ENCODE measurements at places on chromosomes 16 and 17. TPM values are rescaled to one million over a fixed set of nuclear protein-coding genes. Genes with fewer than 3 reads are reported as not detected.

DNA sequence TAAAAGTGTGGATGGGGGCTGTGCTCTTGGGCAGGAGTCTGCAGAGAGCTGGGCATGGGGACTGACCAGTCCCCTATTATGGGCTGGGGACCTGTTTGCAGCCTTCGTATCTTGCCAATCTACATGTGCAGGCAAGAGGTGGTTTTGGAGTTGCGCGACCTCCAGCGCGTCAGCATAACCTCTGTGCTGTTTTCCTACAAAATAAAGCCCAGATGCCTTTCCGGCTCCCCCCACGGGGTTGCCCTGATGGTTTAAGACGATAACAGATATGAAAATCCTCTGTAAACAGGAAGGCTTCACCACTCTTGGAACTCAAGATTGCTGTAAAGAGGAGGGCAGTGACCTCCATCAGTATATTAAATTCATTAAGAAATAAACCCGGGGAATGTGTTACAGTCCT, 16.5 kb upstream of the SPPL2C start:
- DNase-seq = no peak

GRCh38 chr16:27599606-27600005, 49.7 kb downstream of the KATNIP start:
- DNase-seq = no peak

DNA sequence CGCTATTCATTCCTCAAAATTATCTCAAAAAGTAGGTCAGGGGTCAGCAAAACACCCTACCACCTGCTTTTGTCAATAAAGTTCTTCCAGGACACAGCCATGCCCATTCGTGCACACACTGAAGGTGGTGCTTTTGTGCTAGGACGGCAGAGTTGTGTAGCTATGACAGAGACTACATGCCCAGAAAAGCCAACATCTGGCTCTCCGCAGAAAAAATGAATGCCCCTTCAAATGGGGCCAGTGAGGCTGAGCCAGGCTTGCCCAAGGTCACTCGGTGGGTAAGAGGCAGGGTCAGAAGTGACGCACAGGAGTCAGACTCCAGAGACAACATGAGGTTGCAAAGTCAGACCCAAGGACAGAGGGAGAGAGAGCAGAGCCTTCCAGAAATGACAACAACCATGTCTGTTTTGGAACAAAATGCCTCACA, 200.1 kb downstream of the XYLT1 start:
- DNase-seq = no peak

GRCh38 chr16:80994451-80994850, 12.2 kb downstream of the CMC2 start:
- no peak for DNase-seq

DNA sequence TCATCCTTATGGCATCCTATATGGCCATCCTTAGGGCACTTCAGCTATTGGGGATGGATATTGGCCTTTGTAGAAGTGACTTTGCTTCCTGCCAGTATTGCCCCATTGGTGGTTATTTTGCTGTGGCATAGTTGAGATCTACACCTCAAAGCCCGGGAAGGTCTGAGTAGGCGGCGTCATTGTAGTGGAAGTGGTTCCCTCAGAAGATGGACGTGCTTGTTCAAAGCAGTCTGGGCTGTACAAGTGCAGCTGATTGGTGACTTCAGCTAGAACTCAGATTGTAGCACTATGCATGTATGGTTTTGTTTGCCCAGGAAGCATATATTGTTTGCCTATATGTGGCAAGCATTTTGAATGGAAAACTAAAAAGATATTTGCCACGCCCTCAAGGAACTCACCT, 83.2 kb downstream of the TMC6 start:
- DNase-seq = no peak

- no peak for DNase-seq
Observed at GRCh38 chr16:72952811-72953271, 95.1 kb downstream of the ZFHX3 start.

GRCh38 chr17:16048811-16049449, 49.3 kb downstream of the TTC19 start:
- no peak for DNase-seq

DNA sequence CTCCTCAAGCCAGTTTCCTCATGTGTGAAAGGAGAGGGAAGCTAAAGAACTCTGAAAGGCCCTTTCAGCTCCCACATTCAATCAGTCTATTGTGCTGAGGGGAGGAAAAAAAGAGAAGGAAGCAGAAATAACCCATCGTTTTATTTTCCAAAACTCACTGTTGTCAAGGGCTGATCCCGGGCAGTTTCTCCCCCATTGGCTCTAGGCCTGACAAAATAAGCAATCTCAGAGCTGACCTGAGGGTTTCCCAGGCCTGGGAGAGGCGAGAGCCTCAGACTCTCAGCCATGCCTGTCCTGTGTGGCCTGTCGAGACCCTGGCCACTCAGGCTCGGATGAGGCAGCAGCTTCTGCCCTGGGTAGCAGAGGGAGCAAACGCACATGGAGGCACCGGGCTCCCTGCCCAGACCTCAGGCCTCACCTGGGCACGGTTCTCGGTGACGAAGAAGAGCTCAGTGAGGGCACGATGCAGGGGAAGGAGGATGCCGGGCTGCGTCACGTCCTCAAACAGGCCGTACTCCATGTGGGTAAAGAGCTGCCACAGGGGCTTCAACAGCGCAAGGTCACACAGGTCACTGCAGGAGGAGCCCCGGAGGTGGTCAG, 45.0 kb upstream of the ATP2A3 start:
- DNase-seq = no peak

GRCh38 chr16:24520983-24521382, 18.4 kb upstream of the RBBP6 start:
- DNase-seq = no peak

- no peak for DNase-seq
Observed at GRCh38 chr17:2855063-2855600, 58.9 kb downstream of the RAP1GAP2 start.

DNA sequence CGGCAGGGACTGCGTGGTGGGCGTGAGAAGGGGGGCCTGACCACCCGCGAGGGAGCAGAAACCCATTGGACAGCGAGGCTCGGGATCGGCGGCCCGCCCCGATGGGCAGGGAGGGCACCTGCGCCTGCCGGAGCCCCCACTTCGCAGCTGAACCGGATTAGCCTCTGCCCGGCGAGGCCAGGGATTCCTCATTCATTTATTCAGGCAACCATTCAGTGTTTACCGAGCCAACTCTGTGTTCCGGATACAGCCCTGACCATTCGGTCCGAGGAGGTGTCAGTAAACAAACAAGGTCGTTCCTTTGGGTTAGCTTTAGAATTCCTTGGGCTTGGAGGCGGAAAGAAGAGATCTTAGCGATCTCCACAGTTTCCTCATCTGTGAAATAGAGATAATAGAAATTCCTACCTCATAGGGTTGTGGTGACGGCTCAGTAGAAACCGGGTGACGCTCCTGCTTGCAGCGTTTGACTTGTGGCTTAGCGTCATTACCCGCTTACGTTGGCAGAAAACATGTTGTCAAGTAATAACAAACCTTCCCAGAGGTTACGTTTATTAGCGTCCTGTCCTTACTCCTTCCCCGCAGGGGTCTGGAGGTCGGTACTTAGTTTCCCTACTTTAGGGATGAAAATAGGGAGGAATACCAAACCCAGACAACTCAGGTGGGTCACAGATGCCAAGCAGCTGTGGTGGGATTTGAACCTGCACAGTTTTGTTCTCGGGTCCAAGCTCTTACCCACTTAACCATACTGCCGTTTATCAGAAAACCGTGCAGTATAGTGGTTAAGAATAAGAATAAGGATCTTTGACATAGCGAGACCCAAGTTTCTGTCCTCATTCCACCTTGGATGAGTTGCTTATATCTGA, 893 bp downstream of the POLR3E start:
- peak; percentile 51 for DNase-seq

DNA sequence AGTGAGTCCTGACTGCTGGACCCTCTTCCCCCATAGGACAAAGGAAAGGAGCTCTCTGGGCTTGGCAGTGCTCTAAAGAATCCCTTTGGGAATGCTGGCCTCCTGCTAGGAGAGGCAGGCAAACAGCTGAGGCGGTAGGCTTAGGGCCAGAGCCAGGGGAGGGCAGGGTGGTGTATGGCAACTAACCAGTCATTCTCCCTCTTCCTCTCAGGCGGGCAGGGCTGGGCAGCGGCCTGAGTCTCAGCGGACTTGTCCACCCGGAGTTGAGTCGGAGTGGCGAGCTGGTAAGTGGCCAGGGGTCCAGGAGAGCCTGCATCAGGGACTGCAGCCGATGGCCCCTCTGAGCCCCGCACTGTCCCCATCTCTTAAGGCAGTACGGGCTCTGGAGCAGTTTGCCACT, 4.4 kb downstream of the ACADVL start:
- no peak for DNase-seq

GRCh38 chr17:46978489-46979146, 435 bp downstream of the RPRML start:
- DNase-seq = no peak

DNA sequence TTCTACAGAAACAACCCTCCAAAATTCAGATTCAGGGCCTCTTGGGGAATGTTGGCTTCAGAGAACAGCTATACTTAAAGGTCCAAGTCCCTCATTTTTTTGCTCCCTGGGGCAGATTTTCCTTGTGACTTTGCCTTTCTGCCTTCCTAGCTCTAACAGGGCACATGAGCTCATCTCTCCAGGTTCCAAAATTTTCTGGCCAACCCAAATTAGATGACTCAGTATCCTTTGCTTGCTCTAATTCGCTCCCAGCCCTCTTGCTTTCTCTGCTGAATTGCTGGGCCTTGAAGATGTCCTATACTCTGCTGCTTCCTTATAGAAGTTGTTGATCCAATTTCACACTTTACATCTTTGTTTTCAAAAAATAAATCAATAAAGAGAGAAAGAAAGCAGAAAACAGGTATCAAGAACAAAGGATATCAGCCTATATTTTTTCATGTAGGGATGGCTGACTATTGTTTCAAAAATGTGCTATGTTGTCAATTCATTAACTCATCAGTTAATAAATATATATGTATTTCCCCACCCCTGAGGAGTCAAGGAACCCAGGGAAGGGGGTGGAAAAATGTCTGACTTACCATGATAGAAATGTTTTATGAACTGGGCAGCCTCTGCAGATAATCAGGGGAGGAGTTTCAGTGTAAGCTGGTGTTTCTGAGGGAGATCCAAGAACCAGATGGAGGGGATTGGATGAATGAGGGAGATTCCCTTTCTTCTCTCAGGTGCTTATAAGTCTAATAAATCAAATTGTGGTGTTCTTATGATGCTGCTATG, 1.0 kb upstream of the KRTAP4-2 start:
- no peak for DNase-seq

GRCh38 chr17:58249270-58250133, 11.1 kb downstream of the LPO start:
- DNase-seq = peak; percentile 50

GRCh38 chr17:56074361-56074890, 78.8 kb upstream of the ANKFN1 start:
- no peak for DNase-seq

- no peak for DNase-seq
Observed at GRCh38 chr17:12982224-12982623, 35.6 kb downstream of the ELAC2 start.

DNA sequence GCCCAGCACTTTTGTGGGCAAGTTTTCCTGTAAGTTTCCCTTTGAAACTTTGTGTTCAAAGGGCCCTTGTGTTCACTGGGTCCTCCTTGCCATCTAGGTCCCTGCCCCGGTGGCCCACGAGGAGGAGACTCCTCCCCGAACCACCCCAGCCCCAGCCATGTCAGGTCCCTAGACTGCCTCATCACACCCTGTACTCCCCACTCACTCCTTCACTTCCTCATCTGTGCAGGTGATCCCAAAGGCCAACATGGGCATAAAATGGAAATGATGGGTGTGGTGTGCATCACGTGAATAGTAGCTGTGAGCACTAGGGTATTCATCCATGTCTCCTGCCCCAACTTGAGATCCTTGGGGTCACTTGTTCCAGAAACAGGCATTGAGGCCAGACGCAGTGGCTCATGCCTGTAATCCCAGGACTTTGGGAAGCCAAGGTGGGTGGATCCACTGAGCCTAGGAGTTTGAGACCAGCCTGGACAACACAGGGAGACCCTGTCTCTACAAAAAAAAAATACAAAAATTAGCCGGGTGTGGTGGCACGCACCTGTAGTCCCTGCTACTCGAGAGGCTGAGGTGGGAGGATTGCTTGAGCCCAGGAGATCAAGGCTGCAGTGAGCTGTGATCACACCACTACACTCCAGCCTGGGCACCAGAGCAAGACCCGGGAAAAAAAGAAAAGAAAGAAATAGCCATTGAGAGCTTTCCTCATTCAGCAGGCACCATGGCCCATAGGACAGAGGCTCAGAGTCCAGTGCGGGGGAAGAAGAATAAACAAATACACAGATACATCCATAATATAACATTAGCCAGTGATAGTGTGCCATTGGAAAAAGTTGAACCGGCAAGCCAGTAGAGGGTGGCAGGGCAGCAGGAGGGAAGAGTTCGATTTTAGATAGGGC, 74.5 kb downstream of the KATNIP start:
- DNase-seq = no peak

- DNase-seq = no peak
Observed at GRCh38 chr17:66025551-66025950, 166.4 kb downstream of the CEP112 start.

DNA sequence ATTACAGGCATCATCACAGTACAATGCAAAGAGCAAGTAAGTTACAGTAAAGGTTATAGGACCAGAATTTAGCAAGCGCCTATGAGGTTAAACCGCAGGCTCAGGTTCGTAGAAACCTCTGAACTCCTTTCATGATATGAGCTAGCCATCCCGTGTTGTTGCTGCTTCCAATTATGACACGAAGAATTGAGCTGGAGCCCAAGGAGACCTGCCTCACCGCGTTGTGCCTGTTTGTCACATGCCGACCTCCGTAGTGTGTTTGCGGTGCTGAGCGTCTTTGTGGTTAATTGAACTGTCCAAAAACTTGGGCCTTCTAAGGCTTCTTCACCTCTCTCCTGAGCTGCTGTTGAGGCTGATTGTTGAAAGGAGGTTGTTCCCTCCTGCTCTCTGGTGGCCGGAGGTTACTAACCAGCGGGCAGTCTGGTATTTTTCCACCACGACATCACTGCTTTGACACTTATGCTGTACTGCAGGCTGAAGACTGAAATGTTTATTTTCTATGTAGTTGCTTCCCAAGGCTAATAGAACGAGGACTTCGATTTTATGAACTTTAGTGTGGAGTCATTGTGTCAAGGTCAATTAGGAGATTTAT, 67.5 kb downstream of the SEC14L1 start:
- DNase-seq = peak; percentile 36

GRCh38 chr16:49510654-49511305, 137.2 kb downstream of the C16orf78 start:
- no peak for DNase-seq

GRCh38 chr16:29663807-29664090, 702 bp downstream of the SPN start:
- DNase-seq = no peak

DNA sequence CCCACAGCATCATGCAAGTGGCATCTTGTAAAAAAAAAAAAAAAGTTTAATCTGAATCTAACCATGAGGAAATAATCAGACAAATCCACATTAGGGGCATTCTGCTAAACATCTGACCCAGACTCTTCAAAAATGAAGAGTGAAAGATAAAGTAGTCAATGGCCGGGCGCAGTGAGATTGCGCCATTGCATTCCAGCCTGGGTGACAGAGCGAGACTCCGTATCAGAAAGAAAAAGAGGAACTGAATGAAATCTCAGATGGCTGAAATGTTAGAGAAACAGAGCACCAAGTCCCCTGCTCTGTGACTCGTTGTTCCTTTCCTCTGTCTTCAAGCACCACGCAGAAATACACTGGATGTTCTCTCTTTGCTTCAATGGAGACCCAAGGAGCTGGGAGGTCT, 12.7 kb upstream of the RNF135 start:
- DNase-seq = no peak

Gene KRTAP4-8
- total RNA-seq = not detected

Gene MLLT6
- 142 TPM for total RNA-seq

Gene MIS12
- 7.9 TPM for total RNA-seq

Gene CDYL2
- total RNA-seq = 63.7 TPM

Gene CACNG5
- total RNA-seq = not detected

Gene ITPRIPL2
- total RNA-seq = 56.6 TPM

Gene ABCC11
- total RNA-seq = 1.5 TPM

Gene RGS9
- total RNA-seq = 9.3 TPM

Gene CD7
- 2.8 TPM for total RNA-seq

Gene ASPHD1
- 1.2 TPM for total RNA-seq

Measured in prostate gland (tissue), 2 donors.